ENCODE measurements at places on chromosomes 11 and 22.
A peak's percentile ranks its signal among the peaks of the same experiment; 100 is the strongest.

GRCh38 chr11:117328375-117329010 lies 839 bp downstream of the CEP164 start:
- peak; percentile 49 for DNase-seq

DNA sequence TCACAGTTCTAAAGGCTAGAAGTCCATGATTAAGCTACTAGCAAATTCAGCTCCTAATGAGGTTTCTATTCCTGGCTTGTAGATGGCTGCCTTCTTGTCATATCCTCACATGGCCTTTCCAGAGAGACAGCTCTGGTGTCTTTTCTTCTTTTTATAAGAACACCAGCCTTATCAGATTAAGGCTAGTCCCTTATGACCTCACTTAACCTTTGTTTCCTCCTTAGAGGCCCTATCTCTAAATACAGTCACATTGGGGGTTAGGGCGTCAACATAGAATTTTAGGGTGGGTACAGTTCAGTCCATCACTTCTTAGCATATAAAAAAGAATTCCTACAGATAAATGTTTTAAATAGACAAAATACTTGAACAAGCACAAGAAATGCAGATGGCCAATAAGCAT lies 18.2 kb upstream of the CLPB start:
- peak; percentile 59 for DNase-seq

GRCh38 chr11:22203281-22203680 lies 10.4 kb downstream of the ANO5 start:
- no peak for DNase-seq

DNA sequence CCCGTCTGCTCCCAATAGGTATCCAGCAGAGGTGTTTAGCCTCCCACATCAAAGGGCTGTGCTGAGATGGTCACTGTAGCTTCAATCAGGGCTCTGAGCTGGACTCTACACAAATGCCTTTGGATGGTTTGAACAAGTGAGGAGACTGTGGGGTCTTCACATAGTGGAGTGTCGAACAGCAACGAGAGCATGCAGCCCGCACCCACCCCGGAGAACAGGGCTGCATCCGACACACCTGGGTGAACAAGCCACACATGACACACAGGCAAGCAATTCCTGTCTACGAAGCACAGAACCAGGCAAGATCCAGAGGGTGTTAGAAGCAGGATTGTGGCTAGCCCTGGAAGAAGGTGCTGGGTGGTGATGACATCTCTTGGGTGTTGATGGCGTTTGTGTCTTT lies 58.0 kb upstream of the FGF3 start:
- DNase-seq = no peak

GRCh38 chr22:45206233-45206632 lies 34.5 kb downstream of the KIAA0930 start:
- no peak for DNase-seq
